ENCODE measurements at places on chromosomes 3 and 15.

GRCh38 chr3:130960139-130960795 lies 66.4 kb downstream of the ASTE1 start:
- no peak overlapping the region for H3K27ac ChIP-seq
- DNase-seq: no peak
- H3K27me3 ChIP-seq: no peaks in the 10 kb centered on the region
- H3K36me3 ChIP-seq: peaks cover 50% of the 10 kb centered on the region
- H3K4me1 ChIP-seq: no peaks in the 10 kb centered on the region

- no peak overlapping the region for H3K4me3 ChIP-seq
- H3K4me1 ChIP-seq: no peaks in the 10 kb centered on the region
- H3K36me3 ChIP-seq: no peaks in the 10 kb centered on the region
- no peaks in the 10 kb centered on the region for H3K27me3 ChIP-seq
Observed at GRCh38 chr3:71958533-71958932, 173.6 kb upstream of the PROK2 start.

GRCh38 chr3:123751433-123751832 lies 132.7 kb downstream of the MYLK start:
- peaks cover 2% of the 10 kb centered on the region for H3K27me3 ChIP-seq
- no peak overlapping the region for H3K4me3 ChIP-seq
- H3K36me3 ChIP-seq: no peaks in the 10 kb centered on the region
- H3K4me1 ChIP-seq: no peaks in the 10 kb centered on the region
- H3K27ac ChIP-seq: no peak overlapping the region
- DNase-seq: no peak

- no peak overlapping the region for H3K27ac ChIP-seq
- peaks cover 12% of the 10 kb centered on the region for H3K4me1 ChIP-seq
- H3K4me3 ChIP-seq: no peak overlapping the region
- H3K36me3 ChIP-seq: no peaks in the 10 kb centered on the region
Observed at GRCh38 chr15:100919481-100920405, 586 bp downstream of the LRRK1 start.

- H3K27me3 ChIP-seq: peaks cover 23% of the 10 kb centered on the region
- H3K27ac ChIP-seq: no peak overlapping the region
- H3K36me3 ChIP-seq: no peaks in the 10 kb centered on the region
- no peak overlapping the region for H3K4me3 ChIP-seq
- H3K4me1 ChIP-seq: peaks cover 36% of the 10 kb centered on the region
- DNase-seq: no peak
Observed at GRCh38 chr15:48965972-48966371, 2.3 kb upstream of the SHC4 start.

DNA sequence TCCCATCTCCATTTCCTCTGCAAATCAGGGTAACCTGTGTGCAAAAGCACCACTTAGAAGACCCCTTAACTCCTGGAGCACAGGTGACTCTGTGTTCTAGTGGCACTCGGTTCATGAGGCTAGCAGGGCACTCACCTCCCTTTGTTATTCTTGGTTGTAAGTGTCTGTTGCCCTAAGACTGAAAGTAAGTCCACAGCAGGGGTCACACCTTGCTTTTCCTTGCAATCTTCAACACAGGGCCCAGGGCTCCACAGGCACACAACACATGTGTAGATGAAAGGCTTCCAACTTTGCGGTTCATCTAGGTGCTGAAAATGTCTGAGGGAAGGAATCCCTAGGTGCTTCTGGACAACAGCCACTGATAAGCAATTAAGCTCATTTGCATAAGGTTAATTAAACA lies 2.9 kb downstream of the RNU6-1 start:
- H3K27me3 ChIP-seq: peaks cover 17% of the 10 kb centered on the region
- no peak for DNase-seq
- H3K4me3 ChIP-seq: no peak overlapping the region
- H3K27ac ChIP-seq: no peak overlapping the region

- H3K27me3 ChIP-seq: peaks cover 5% of the 10 kb centered on the region
- H3K36me3 ChIP-seq: no peaks in the 10 kb centered on the region
- no peak overlapping the region for H3K27ac ChIP-seq
- H3K4me1 ChIP-seq: no peaks in the 10 kb centered on the region
Observed at GRCh38 chr15:79496838-79497237, 64.7 kb downstream of the MINAR1 start.

- no peaks in the 10 kb centered on the region for H3K36me3 ChIP-seq
- H3K4me3 ChIP-seq: no peak overlapping the region
- peaks cover 3% of the 10 kb centered on the region for H3K4me1 ChIP-seq
- DNase-seq: no peak
- no peak overlapping the region for H3K27ac ChIP-seq
Observed at GRCh38 chr3:149575961-149576564, 81.8 kb downstream of the WWTR1 start.

GRCh38 chr3:127371334-127371733 lies 83.5 kb upstream of the PRR20G start:
- H3K4me1 ChIP-seq: no peaks in the 10 kb centered on the region
- H3K27me3 ChIP-seq: no peaks in the 10 kb centered on the region
- no peaks in the 10 kb centered on the region for H3K36me3 ChIP-seq

- H3K4me3 ChIP-seq: no peak overlapping the region
- no peak for DNase-seq
- no peaks in the 10 kb centered on the region for H3K36me3 ChIP-seq
- no peaks in the 10 kb centered on the region for H3K27me3 ChIP-seq
Observed at GRCh38 chr3:56042326-56042951, 425.8 kb downstream of the ERC2 start.

DNA sequence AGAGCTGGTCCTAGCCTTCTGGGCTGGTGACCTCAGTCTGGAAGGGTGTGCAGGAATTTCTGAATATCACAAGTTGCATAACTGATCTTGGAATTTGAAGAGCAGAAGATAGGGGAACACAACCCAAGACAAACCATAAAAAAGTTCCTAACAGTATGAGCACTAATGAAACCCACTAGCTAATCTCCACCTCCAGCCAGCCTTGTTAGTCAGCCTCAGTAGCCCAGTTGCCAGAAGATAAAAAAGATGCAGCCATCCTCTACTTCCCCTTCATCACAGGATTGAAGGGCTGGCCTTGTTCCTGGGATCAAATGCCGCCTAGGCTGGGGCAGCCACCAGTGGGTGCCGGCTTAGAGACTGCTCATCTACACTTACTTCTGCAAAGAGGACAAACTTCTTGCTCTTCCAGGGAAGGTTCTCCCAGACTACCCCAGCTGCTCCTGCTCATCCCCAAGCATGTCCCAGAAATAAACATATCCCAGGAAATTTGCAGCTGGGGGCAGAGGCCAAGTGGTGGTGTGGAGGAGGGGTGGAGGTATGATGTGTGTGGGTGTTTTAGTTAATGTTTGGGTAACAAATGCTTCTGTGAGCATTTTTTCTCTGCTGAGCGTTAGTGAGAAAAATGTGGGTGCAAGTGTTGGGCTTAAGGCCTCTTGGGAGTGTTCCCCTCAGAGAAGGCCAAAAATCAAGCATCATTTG lies 9.2 kb upstream of the ITGA11 start:
- H3K4me1 ChIP-seq: no peaks in the 10 kb centered on the region
- peaks cover 4% of the 10 kb centered on the region for H3K27me3 ChIP-seq
- H3K4me3 ChIP-seq: no peak overlapping the region
- H3K36me3 ChIP-seq: no peaks in the 10 kb centered on the region

DNA sequence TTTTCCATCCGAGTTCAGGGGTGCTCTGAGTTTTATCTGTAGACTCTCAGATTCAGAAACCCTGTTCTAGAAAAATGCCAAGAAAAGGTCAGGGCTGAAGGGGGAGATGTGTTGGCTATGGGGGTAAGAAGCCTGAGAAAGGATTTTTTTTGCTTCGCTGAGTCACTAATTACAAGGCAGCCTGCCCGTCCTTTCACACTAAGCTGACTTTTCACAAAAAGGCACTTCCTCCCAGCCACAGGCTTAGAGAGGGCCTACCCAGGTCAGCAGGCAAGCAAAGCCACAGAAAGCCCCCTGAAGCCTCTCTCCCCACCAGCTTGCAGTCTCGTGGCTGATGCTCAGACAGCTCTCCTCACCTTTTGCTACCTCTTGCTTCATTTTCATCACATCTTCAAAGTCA lies 192.6 kb upstream of the PRICKLE2 start:
- no peak overlapping the region for H3K4me3 ChIP-seq
- DNase-seq: no peak
- H3K4me1 ChIP-seq: no peaks in the 10 kb centered on the region
- no peaks in the 10 kb centered on the region for H3K27me3 ChIP-seq
- H3K27ac ChIP-seq: no peak overlapping the region

DNA sequence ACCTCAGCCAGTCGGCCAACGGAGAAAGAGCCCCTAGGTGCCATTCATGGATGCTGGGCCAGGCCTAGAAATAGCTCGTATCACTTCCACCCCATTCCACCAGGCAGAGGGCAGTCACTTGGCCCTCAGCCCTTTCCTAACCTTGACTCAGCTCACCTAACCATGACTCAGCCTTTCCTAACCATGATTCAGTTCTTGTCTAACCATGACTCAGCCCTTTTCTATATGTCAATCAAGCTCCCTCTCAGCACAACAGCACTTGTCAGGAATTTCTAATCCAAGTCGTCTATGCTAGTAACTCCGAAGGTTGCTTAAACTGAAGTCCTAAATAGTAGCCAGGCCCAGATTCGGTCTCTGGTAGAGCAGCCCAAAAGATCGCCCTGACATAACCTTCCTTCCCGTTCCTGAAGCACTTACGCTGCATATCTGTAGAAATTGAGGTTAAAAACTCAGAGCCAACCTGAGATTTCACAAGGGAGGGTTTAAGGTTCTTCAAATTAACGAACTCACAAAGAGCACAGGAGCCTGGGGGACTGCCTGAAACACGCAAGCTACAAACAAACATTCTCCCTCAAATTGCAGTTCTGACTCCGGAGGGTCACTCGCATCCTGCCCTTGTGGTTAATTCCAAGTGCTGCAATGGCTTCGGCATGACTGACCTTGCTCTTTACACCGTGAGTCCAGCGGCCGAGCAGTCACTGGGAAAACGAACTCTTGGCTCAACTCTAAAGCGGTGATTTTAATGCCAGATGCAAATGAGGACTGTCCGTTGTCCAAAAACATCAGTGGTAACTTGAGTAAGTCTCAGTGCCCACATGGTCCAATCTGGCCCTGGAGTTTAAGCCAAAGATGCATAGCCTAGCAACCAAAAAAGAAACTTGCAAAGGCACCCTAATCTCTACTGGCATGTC lies 99.9 kb downstream of the ADAMTS17 start:
- H3K27me3 ChIP-seq: no peaks in the 10 kb centered on the region
- H3K36me3 ChIP-seq: no peaks in the 10 kb centered on the region
- H3K27ac ChIP-seq: no peak overlapping the region
- H3K4me3 ChIP-seq: no peak overlapping the region
- no peak for DNase-seq

GRCh38 chr15:90231028-90232017 lies 2.4 kb downstream of the CIB1 start:
- peak; percentile 78 for DNase-seq
- H3K4me3 ChIP-seq: peak overlapping the region; percentile 74
- H3K4me1 ChIP-seq: peaks cover 51% of the 10 kb centered on the region
- no peaks in the 10 kb centered on the region for H3K27me3 ChIP-seq
- peaks cover 25% of the 10 kb centered on the region for H3K36me3 ChIP-seq
- H3K27ac ChIP-seq: peak overlapping the region; percentile 96

GRCh38 chr15:28023422-28023821 lies 75.7 kb downstream of the OCA2 start:
- no peaks in the 10 kb centered on the region for H3K27me3 ChIP-seq
- no peak overlapping the region for H3K27ac ChIP-seq
- H3K4me1 ChIP-seq: no peaks in the 10 kb centered on the region

- no peak overlapping the region for H3K4me3 ChIP-seq
- no peaks in the 10 kb centered on the region for H3K36me3 ChIP-seq
- H3K4me1 ChIP-seq: no peaks in the 10 kb centered on the region
- DNase-seq: no peak
- H3K27ac ChIP-seq: no peak overlapping the region
- H3K27me3 ChIP-seq: no peaks in the 10 kb centered on the region
Observed at GRCh38 chr3:178634975-178635374, 98.7 kb downstream of the KCNMB2 start.

DNA sequence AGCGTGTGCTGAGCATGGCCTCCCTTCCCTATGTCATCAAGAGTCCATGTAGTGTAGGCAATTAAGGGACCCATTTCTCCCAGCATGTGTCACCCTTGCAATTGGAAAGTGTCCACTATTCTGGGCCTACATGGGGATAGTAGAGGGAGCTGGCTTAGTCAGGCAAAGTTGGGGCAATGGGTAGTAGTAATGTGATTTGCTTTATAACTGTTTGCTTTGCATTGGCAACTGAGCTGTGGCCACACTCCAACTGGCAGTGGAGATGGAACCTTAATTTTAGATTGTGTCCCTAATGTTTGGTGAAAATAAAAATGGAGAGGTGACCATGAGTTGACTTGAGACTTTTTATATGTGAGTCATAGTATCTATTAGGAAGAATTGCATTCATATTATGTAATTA lies 97.7 kb upstream of the SAMMSON start:
- H3K4me3 ChIP-seq: no peak overlapping the region
- no peaks in the 10 kb centered on the region for H3K36me3 ChIP-seq
- H3K27ac ChIP-seq: no peak overlapping the region
- no peaks in the 10 kb centered on the region for H3K27me3 ChIP-seq
- H3K4me1 ChIP-seq: no peaks in the 10 kb centered on the region

GRCh38 chr3:191882289-191882688 lies 421.3 kb downstream of the PYDC2 start:
- H3K27ac ChIP-seq: no peak overlapping the region
- no peaks in the 10 kb centered on the region for H3K27me3 ChIP-seq
- H3K4me1 ChIP-seq: no peaks in the 10 kb centered on the region
- no peak for DNase-seq
- no peak overlapping the region for H3K4me3 ChIP-seq

- no peak overlapping the region for H3K4me3 ChIP-seq
- no peaks in the 10 kb centered on the region for H3K4me1 ChIP-seq
- H3K27ac ChIP-seq: no peak overlapping the region
- no peak for DNase-seq
Observed at GRCh38 chr15:51191766-51192165, 97.1 kb upstream of the TNFAIP8L3 start.

DNA sequence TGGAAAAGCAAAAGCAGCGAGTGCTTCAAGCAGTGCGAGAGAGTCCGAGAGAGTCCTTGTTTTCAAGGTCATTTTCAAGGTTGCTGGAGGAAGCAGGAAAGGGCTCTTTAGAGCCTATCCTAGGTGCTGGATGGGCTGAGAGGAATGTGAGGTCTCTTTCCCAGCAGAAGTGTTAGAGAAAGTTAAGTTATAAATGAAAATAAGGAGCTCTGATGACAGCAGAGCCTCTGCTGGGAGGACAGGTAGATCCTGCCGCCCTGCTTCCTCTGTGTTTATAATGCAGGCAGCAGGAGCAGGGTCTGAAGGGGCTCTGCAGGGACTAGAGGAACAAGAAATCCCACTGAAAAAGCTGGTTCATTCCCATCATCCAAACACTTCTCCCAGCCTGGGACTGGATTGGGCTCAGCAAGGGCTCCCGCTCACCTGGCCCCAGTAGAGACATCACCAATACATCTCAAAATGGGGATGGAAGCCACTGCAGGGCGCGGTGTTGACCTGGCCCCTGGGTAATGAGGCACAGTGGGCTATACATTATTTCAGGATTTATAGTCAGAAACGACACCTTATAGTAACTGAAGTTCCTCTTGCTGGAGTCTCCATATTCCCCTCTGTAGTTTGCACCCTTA lies 41.5 kb upstream of the RAB6B start:
- no peaks in the 10 kb centered on the region for H3K4me1 ChIP-seq
- no peaks in the 10 kb centered on the region for H3K27me3 ChIP-seq
- no peaks in the 10 kb centered on the region for H3K36me3 ChIP-seq

GRCh38 chr3:198088421-198088955 lies 128.5 kb downstream of the LMLN start:
- H3K36me3 ChIP-seq: no peaks in the 10 kb centered on the region
- peaks cover 35% of the 10 kb centered on the region for H3K27me3 ChIP-seq
- no peak for DNase-seq
